ENCODE measurements at places on chromosomes 1 and 21.

DNA sequence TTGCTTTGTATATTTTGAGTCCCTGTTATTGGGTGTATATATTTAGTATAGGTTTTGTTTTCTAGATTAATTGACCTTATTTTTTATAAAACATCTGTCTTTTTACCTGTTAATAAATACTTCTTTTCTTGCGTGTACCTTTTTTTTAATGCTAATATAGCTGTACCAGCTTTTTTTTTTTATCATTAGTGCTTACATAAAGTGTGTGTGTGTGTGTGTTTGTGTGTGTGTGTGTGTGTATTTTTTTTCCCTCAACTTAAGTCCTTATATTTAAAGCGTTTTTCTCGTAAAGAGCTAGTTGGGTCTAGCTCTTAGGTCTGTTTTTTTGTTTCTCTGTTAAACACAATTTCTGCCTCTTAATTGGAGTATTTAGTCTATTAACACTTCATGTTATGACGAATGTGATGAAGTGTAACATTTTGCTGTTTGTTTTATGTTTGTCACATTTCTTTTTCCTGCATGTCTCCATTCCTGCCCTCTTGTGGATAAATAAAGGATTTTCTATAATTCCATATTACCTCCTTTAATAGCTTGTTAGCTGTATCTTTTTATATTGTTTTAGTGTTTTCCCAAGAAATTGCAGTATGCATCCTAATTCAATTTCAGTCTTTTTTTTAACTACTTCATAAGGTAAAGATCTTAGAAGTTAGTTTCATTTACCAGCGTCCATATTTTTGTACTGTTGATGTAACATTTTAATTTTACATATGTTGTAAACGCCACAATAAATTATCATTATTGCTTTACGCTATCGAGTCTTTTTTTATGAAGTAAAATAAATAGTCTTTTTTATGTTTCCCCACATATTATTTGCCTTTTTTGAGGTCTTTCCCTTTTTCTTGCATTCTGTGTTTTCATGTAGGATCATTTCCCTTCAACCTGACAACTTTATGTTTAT is 4.3 kb downstream of the PRMT2 start:
- DNase-seq = no peak

DNA sequence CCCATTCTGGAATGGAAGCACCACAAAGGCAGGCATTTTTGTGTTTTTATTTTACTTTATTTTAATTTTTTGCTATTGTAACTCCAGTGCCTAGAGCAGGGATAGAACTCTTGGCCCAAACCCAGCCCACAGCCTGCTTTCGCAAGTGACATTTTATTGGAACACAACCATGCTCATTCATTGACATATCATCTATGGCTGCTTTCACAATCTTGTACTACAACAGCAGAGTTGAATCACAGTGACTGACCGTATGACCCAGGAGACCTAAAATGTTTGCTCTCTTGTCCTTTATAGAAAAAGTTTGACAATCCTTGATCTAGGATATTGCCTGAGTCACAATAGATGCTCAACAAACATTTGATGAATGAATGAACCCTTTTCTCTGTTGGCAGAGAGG is 83.9 kb upstream of the ATP1A1 start:
- DNase-seq = no peak

DNA sequence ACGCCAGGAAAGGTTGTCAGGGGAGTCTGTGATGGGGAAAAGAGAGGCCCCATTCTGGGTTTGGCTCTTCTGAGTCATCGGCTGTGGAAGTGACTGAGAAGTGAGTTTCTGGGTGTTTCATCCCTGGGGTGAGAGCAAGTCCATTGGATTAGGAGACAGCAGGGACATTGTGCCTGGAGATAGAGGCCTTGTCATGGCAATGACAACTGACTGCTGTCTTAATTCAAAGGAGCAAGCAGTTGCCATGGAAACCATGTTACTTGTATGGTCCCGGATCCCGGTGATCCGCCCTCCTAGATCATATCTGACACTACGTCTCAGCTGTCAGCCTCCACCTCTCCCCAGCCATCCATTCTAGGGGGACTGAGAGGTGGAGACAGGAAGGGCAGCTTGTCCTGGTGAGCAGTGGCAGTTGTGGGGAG is 34.4 kb downstream of the KIAA0040 start:
- peak; percentile 80 for DNase-seq

DNA sequence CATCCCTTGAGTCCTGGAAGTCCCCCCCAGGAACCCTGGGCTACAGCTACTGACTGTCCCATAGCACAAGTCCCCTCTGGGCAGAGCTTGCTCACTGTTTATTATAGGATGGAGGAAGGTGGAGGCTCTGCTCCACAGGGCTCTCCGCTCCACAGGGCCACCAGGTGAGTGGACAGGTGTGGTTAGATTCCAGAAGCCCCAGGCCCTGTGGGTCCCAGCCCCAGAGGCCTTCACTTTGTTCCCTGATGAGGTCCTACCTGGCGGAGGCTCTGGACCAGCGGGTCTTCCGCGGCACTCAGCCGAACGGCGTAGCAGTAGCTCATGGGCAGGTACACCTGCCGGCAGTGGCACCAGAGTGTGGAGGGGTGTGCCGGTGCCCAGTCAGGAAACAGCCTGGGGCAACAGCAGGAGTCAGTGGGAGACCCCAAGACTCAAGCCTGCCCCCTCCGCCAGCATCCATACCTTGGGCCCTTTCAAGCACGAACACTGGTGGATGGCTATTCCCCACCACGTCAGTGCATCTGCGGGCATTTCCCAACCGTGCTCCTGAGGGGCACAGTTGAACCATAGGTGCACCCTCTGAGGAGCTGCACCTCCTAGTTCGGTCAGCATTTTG is 12.3 kb downstream of the LSS start:
- DNase-seq = no peak

- DNase-seq = peak; percentile 61
Measured at GRCh38 chr1:162003830-162004215, 19.8 kb downstream of the OLFML2B start.

GRCh38 chr1:23118957-23119792 is 49.5 kb downstream of the LUZP1 start:
- no peak for DNase-seq

- no peak for DNase-seq
Measured at GRCh38 chr1:229844675-229845074, 218.6 kb downstream of the URB2 start.
